Fibroblast of skin of right quadriceps (primary cell): ENCODE measurements at places on chromosomes 5 and 9.

GRCh38 chr9:131886826-131887225 is 146.9 kb upstream of the RAPGEF1 start:
- DNase-seq = peak; percentile 4

DNA sequence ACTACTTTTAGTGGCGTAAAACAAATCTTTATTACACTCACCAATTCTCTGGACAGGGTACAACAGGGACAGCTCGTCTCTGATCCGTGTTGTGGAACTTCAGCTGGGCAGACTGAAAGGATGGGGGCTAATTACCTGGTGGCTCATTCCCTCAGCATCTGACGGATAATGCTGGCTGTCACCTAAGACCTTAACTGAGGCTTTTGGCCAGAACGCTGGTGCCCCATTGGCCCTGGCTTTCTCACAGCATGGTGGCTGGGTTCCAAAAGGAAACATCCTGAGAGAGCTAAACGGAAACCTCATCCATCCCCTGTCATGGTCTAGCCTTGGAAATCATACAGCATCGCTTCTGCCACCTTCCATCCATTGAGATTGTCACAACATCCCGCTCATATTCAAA is 62.9 kb downstream of the RAI14 start:
- no peak for DNase-seq

- DNase-seq = no peak
Measured at GRCh38 chr9:129816501-129817435, 7.2 kb downstream of the TOR1A start.

DNA sequence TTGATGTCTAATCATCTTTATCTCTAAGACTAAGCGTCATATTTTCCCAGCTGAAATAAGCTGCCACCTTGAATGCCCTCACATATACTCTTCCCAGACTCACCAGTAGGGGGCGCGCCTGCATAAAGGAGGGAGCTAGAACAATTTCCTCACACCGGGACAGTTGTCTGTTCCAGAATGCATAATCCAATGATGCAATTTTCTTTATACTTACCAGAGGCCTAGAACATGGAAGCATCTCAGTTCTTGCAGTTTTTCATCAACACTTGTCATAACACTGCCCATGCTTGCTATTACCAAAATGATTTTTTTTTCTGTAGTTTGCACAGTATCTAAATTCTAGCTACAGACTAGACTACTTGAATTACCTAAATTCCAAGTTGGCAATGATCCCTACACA is 203.9 kb downstream of the FRMD3 start:
- DNase-seq = peak; percentile 86

GRCh38 chr9:85528607-85529006 is 213.1 kb downstream of the AGTPBP1 start:
- DNase-seq = no peak

DNA sequence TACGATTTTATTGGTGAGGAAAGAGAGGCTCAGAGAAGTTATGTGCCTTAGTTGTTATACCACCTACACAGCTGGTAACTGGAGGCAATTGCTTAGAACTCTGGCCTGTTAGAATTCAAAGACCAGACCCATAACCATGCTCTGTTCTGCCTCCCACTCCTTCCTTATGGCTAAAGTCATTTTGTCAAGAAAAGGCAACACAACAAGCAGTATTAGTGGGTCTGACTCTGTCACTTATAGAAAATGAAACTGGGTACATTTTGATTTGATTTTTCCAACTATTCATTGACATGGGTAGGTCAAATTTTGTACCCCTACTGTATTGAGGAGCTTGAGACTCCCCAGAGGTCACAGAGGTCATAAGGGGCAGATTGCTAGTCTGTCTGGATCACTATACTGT is 44.5 kb upstream of the NR3C1 start:
- no peak for DNase-seq

DNA sequence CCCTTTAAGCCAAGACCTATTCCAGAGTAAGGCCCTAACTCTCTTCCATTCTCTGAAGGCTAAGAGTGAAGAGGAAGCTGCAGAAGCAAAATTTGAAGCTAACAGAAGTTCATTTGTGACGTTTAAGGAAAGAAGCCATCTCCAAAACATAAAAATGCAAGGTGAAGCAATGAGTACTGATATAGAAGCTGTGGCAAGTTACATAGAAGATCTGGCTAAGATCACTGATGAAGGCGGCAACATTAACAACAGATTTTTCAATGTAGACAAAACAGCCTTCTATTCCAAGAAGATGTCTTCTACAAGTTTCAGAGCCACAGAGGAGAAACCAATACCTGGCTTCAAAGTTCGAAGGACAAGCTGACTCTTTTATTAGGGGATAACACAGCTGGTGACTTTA is 1143.4 kb downstream of the CDH12 start:
- no peak for DNase-seq

DNA sequence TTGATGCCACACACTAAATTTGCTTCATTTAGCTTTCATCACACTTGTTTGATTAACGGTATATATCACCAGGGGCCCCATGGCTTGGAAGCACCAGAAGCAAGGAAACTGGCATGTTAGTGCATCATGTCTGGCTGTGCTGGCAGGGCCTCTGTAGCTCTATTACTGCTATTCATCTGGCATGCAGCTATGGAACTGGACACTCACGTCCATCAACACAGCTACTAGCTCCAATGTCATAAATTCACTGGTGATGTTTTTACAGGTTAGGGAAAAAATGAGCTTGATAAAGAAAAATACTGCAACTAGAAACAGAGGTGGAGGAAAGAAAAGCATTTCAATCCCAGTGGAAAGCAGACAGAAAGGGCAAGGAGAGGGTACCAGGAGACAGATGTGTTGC is 343.2 kb downstream of the DEPDC1B start:
- no peak for DNase-seq
